Renal cortical epithelial cell (primary cell): ENCODE measurements at places on chromosomes 16 and 17. TPM values are rescaled to one million over a fixed set of nuclear protein-coding genes. Genes with fewer than 3 reads are reported as not detected.
A peak's percentile ranks its signal among the peaks of the same experiment; 100 is the strongest.

DNA sequence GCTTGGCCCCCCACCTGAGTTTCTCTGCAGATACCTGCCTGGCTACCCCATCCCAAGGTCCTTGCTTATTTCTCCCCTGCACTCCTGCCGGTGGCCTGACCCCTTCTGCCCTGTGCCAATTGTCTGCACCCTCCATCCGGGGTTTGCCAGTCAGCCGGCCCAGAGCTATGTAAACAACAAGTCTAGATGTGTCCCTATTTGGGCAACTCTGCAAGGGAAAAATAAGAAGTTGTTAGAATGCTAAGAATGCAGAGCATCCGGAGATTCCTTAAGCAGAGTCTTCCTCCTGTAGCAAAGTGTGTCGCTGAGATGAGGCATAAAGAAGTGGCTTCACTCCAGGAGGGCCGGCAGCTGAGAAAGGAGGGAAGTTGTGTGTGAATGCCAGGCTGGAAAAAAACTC is 46.6 kb downstream of the RGS9 start:
- DNase-seq: peak; percentile 79

DNA sequence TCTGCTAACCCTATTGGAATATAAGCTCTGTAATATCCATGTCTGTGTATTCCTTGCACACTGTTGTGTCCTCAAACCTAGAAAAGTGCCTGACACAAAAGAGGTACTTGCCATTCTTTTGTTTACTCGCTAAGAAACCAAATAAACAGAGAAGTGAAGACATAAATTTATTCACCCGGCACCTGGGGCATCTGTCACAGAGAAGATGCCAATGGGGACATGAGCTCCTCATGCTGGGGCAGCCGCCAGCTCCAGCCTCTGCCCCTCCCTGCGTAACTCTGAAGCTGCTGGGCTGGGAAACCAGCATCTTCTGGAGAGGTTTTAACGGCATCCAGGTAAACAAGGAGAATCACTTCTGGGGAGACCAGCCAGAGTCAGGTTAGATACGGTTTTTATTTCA is 15.1 kb upstream of the CDRT4 start:
- DNase-seq: no peak

DNA sequence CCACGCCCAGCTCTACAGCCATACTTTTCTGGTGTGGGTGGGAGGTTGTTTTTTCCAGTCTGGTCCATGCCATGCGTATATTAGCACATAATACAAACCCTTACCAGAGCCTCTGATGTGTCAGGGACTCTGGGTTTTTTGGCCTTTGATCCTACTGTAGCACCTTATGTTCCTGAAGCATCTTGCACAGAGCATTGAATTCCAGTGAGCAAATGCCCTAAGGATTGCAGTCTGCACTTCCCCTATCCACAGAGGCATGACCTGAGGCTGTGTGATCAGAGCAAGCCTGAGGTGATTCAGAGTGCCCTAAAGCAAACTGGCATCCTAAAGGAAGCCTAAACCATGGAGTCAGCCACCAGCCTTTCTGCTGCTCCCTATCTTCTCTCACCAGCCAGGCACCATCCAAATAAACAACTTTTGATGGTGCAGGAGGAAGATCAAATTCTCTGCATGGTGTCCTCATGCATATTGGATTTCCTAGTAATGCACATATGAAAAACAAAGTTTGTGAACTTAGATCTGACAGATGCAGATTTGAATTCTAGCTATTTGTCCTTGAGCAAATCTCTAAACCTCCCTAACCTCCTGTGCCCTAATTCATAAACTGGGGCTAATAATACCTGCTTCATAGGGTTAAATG is 41.2 kb upstream of the HAS3 start:
- DNase-seq: peak; percentile 95

DNA sequence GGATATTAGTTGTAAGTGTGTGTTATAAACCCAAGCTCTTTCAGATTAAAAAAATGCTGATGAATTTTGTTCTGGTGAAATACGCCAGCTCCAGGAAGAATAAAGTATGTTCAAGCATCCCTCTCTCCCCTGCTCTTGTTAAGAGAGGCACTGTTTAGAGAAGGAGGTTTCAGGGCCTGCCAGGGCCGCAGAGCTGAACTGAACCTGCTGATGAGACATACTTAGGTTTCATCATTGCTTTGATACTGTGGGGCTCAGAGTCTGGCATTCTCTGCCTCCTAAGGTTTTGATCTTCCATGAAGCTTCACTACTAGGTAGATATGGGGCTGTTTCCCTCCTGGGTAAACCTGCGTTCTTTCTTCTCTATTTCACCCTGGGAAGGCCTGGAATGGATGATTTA is 175.3 kb upstream of the FAM20A start:
- no peak for DNase-seq

DNA sequence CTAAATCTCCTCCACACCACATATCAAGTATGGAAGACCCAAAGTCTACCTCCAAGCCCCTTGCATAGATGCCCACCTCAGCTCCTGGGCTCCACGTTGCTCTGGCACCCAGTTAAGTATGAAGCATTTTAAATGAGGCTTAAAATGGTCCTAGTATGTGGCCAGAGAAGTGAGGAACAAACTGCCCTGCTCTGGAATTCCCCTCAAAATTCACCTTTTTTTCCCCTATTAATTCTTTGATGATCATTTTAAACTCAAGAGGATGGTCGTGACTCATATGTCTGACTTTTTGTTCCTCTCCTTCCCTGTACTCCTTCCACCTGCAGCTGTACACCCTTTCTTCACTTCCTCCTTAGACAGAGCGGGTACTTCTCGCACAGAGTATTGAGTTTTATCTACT is 234.5 kb upstream of the MYOCD start:
- no peak for DNase-seq

- DNase-seq: peak; percentile 83
These were observed 28.8 kb downstream of the ZCCHC14 start for GRCh38 chr16:87463722-87464690.

GRCh38 chr17:76490112-76490710 is 11.0 kb downstream of the RHBDF2 start:
- DNase-seq: no peak

GRCh38 chr16:29702269-29702668 is 23.3 kb downstream of the QPRT start:
- no peak for DNase-seq

DNA sequence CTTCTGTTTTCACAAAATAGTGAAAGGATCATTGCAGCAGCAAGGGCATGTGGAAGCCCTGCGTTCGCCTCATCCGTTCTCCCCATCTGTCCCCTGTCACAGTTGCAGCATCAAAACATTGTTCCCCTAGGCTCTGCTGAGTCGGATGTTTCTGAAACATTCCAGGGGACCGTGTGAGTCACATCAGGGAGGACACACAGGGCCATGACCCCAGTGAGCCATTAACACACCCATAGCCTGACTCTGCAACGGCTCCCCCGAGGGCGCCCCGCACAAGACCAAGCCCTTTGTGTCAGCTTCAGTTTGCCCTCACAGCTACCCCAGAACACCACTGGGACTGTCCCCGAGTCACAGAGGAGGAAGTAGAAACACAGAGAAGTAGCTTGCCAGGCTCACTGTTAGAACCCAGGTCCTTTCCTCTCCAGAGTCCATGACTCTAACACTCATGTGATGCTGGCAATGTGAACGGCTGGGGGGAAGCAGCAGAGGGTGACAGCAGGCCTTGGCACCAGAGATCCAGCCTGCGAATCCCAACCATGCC is 63.3 kb upstream of the HSBP1 start:
- peak; percentile 76 for DNase-seq

- DNase-seq: no peak
These were observed 73.2 kb upstream of the AKTIP start for GRCh38 chr16:53576210-53576609.

DNA sequence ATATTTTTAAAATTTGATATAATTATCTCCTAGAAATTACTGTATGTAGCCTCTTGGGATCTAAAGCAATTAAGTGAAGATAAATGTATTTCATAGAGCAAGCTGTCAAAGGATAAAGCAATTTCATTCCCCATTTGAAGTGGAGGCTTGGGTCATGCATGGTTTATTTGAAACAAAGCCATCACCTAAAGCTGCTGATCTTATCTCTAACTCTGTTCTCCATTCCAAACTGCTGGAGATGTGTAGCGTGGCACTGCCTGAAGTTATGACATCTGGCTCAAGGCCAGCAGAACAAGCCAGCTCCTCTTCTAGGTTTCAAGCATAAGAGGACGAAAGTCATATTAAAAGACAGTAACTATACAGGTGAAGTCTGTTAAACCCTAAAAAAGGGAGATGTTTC is 83.9 kb downstream of the HIC1 start:
- peak; percentile 61 for DNase-seq

- no peak for DNase-seq
These were observed 20.7 kb downstream of the MYBBP1A start for GRCh38 chr17:4534515-4534914.

- peak; percentile 47 for DNase-seq
These were observed 33.1 kb downstream of the ARL4D start for GRCh38 chr17:43431714-43432523.

DNA sequence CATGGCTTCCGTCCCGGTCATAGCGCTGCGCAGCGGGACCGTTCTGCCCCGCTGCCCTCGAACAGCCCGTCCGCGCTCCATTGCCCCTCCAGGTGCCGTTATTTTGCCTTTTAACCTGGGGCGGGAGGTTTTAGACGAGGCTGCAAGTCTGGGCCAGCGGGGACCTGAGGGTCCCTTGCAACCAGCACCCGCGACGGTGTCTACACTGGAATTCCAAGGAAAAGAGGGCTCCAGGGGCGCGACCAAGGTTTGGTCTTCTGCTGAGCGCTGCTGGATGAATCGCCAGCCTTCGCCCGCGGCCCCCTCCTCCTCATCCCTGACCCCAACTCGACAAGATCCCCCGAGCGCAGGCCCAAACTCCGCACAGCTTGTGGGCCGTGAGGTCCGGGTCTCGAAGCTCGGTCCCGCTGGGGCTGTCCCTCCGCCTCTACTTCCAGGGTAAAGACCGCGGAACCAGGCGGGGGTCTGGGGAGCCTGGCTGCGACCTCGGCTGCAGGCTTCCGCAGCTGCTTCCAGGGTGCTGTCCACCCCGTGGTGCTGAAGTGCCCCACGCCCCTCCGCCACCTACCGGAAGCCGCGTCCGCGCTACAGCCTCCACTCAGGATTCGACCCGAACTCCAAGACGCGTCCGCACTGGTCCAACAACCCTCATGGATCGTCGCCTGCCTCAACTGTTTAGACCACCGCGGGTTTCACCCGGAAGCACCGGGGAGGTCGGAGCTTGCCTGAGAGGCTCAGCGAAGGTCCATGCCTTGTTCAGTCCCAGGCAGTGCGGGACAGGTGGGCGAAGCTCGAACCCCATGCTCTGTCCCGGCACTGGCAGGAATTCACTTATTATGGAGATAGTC is 10.1 kb upstream of the CA4 start:
- peak; percentile 25 for DNase-seq

- no peak for DNase-seq
These were observed 470 bp upstream of the CDK3 start for GRCh38 chr17:76000016-76000754.

- no peak for DNase-seq
These were observed 159.8 kb downstream of the RPTOR start for GRCh38 chr17:80704381-80704819.

DNA sequence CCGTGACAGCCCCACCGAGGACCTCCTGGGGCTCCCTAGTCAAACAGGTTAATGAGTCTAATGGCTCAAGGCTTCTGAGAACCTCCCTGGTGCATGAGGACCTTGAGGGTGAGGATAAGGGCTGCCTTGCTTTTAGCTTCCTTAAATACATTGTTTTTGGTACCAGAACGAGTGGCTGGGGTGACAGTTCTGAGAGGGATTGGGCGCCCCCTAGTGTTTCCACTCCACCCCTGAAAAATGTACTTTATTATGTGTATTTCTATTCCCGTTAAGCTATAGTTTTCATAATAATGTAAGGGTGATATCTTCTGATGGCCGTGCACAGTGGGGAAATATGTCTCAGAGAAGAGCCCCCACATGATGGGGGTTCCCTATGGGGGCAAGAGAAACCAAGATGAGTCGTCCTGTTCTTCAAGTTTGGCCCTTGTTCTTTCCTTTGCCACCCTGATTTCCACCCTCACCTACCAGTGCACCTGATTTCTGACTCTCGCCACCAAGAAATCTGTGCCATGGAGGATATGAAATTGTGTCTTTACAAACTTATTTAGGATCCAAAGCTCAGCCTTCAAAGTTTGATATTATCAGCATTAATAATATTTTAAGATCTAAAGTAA is 14.5 kb upstream of the VWA3A start:
- DNase-seq: peak; percentile 26

GRCh38 chr16:49456763-49457162 is 83.2 kb downstream of the C16orf78 start:
- DNase-seq: no peak

- DNase-seq: no peak
These were observed 152.0 kb downstream of the SDK2 start for GRCh38 chr17:73492125-73492820.

DNA sequence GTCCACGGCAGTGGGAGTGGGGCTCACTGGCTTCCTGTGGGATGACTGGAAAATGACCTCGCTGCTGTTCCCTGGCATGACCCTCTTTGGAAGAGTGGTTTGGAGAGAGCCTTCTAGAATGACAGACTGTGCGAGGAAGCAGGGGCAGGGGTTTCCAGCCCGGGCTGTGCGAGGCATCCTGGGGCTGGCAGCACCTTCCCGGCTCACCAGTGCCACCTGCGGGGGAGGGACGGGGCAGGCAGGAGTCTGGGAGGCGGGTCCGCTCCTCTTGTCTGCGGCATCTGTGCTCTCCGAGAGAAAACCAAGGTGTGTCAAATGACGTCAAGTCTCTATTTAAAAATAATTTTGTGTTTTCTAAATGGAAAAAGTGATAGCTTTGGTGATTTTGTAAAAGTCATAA is 7.8 kb upstream of the RNF213 start:
- DNase-seq: peak; percentile 36

- peak; percentile 73 for DNase-seq
These were observed 1.4 kb downstream of the GOT2 start for GRCh38 chr16:58732545-58733247.

DNA sequence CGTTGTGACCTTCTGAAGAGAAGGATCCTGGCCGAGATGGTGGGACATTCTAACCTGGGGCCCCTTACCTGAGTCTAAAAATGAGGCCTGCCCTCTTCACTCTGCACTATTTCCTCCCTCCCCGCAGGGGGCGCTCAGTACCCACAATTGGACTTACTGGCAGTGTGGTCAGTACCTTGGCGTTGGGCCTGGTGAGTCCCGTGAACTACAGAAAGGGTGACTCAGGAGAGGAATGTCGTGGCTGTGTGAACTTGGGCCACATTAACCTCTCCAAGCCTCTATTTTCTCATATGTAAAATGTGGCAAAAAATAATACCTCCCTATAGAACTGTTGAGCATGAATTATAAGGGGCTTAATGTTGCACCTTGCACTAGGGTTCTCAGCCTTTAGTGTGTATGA is 3.9 kb downstream of the RSAD1 start:
- DNase-seq: peak; percentile 96

The GCGR gene
- not detected in 2 replicates for total RNA-seq

The TBC1D3I gene
- 0.60 TPM in 1 of 2 replicates, not detected in the other for total RNA-seq

The GAS7 gene
- total RNA-seq: 0.20 TPM in 1 of 2 replicates, not detected in the other

The LITAFD gene
- not detected in 2 replicates for total RNA-seq

The ABCC11 gene
- 0.05 TPM in 1 of 2 replicates, not detected in the other for total RNA-seq

The NCOR1 gene
- total RNA-seq: 47.2 and 159 TPM in 2 replicates

The NUP85 gene
- 27.6 and 37.7 TPM in 2 replicates for total RNA-seq

The CDRT15 gene
- total RNA-seq: not detected in 2 replicates

The RECQL5 gene
- 11.1 and 21.3 TPM in 2 replicates for total RNA-seq
